ENCODE measurements at places on chromosomes 7 and 10.

DNA sequence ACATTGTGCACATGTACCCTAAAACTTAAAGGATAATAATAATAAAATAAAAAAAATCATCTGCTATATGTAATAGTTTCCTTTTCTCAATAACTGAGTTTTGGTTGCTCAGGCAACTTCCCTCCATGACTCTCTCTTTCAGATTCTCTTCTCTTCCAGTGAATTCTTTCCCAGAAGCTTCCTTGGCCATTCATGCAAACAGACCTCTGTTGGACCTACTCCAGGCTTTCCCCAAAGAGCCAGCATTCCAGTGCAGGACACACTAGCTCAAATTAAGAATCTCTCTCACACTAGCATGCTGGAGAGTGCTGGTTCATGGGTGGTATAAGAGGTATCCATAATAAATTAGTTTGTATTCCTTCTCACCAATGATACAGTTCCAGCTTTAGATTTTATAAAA, 31.0 kb upstream of the ZEB1 start:
- no peak for DNase-seq

- DNase-seq = no peak
Observed at GRCh38 chr7:131621652-131622051, 65.2 kb upstream of the PODXL start.

DNA sequence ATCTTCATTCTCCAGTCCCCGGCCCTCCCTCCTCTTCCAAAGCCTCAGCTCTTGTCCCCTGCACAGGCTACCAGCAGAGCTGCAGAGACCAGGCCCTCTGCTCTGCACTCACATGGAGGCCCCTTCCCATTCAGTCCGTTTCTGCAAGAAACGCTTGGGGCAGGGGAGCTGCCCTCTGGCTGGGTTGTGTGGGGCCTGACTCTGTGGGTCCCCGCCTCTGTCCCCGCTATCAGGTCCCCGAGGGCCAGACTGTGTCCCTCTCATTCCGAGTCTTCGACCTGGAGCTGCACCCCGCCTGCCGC, 1.5 kb downstream of the PCOLCE start:
- DNase-seq = no peak

- DNase-seq = no peak
Observed at GRCh38 chr7:121202125-121202524, 126.7 kb upstream of the WNT16 start.

- DNase-seq = no peak
Observed at GRCh38 chr7:129115676-129116075, 28.8 kb upstream of the TSPAN33 start.

DNA sequence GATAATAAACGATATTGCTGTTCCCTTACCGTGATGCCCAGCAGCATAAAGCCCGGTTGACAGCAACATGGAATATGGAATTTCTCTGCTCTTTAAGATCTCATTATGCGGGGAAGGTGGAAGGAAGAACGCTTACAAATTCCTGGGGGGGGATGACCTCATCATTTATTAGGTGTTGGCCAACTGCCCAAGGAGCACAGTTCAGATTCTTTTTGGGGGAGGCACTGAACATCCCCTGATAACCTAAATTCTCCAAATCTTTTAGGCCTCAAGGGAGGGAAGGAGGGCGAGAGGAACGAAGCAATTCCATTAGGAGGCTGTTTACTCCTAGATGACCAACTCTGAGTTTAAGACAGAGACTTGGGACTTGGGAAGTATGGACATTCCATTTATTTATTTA, 5.2 kb upstream of the COL26A1 start:
- no peak for DNase-seq

DNA sequence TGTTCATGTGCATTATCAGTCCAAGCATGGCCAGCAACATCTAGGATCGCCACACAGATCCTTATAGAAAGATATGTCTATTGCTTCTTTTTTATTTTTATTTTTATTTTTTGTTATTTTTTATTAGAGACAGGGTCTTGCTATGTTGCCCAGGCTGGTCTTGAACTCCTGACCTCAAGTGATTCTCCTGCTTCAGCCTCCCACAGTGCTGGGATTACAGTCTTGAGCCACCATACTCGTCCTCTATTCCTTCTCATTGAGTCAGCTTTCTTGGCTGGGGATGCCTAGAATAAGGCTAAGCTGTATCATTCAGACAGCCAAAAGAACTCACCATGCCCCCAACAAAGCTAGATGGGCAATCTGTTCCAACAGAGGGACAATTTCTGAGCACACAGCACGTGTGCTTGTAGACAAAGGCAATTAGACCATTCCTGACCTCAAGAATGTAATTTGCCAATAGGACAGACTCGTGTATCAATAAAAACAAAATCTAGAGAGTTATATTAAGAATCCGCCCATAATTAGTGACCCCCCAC, 264.0 kb upstream of the NEBL start:
- no peak for DNase-seq

GRCh38 chr7:104551226-104551625, 222.8 kb downstream of the LHFPL3 start:
- DNase-seq = no peak

DNA sequence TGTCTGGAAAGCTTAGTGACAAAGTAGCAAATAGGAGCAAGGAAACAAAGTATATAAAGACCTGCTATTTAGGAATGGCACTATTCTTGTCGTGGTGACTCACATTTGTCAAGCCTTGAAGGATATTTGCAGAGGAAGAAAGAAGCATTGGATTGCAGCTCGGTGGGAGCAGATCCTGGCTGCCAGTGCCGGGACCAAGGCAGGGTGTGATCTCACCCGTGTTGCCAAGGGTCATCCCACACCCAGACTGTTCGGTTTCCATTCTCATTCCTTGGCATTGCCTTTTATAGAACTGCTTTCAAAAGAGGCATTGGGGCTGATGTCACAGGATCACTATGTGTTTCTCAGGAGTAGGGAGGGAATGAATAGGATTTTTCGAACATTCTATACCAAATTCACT, 176.2 kb downstream of the GALNT17 start:
- DNase-seq = no peak

- DNase-seq = no peak
Observed at GRCh38 chr10:86960863-86961434, 2.5 kb downstream of the SNCG start.

DNA sequence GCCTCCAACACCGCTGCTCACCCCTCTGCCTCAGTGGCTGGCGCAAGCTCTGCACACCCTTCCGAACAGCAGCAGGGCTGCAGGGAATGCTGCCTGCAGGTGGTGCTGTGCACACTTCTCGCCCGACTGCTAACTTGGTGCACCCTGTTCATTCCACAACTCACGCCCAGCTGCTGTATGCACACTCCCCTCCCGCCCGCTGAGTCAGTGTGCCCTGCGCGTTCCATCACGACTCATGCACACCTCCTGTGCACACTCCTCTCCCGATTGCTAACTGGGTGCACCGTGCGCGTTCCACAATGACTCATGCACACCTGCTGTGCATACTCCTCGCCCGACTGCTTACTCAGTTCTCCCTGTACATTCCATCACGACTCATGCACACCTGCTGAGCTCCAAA, 21.5 kb downstream of the ADARB2 start:
- DNase-seq = no peak

- DNase-seq = no peak
Observed at GRCh38 chr7:137920637-137921399, 74.0 kb upstream of the DGKI start.

DNA sequence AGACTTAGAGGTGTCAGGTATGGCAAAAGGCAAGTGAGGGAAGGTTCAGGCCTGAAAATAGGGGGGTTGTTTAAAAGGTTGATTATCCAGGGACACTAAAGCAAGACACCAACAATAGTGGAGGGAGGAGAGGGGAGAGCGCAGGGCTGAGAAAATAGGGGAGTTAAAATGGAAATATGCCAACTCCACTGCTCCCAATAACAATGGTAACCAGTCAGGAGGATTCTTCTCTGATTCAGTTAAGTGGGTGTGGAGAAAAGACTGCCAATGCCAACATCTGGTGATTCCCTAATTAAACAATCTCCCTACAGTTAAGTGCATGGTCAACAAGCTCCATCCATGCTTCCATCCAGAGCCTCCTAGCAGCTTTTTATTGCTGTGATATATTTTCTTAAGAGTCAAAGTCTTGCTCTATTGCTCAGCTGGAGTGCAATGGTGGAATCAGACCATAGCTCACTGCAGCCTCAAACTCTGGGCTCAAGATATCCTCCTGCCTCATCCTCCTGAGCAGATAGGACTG, 183.3 kb downstream of the JAZF1 start:
- DNase-seq = no peak

GRCh38 chr10:131852823-131853609, 47.8 kb upstream of the PPP2R2D start:
- no peak for DNase-seq

- no peak for DNase-seq
Observed at GRCh38 chr7:39674406-39674805, 51.0 kb downstream of the RALA start.

GRCh38 chr7:20783125-20783699, 3.5 kb downstream of the SP8 start:
- no peak for DNase-seq

GRCh38 chr7:55501611-55502010, 70.7 kb downstream of the VOPP1 start:
- no peak for DNase-seq

GRCh38 chr10:132270256-132270655, 37.5 kb downstream of the STK32C start:
- DNase-seq = no peak

DNA sequence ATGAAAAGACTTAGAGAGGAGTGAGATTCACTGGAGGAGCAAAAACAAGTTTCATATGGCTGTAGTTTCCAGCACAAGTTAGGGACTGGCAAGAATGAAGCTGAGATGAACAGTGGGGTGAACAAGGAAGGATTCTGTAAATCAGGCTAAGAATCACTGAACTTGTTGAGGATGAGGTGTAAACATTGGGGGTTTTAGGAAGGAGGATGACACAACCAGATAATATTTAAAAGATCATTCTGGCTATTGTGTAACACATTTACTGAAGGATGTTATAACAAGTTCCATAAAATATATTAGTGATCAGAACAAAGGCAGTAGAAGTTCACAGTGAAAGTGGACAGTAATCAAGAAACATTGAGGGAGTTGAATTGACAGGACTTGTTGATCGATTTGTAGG, 68.9 kb downstream of the CD36 start:
- no peak for DNase-seq

GRCh38 chr10:110918269-110918642, 724 bp downstream of the BBIP1 start:
- DNase-seq = peak; percentile 89

DNA sequence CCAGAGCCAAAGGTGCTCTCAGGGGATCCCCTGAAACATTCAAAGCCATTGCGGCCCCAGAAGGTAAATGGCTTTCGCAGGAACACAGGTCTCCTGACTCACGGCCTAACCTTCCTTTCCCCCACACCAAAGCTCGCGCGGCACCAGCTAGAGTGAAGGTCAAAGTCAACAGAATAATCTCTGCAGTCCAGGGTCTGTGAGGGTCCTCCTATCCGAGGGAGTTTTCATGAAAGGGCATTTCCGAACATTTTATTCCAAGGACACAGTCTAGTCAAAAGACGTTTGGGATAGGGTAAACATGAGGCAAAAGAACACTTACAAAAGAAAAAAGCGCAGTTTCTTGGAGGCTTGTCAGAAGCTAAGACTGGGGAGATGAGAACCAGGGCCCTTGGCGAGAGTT, 559 bp upstream of the STEAP2 start:
- peak; percentile 25 for DNase-seq

DNA sequence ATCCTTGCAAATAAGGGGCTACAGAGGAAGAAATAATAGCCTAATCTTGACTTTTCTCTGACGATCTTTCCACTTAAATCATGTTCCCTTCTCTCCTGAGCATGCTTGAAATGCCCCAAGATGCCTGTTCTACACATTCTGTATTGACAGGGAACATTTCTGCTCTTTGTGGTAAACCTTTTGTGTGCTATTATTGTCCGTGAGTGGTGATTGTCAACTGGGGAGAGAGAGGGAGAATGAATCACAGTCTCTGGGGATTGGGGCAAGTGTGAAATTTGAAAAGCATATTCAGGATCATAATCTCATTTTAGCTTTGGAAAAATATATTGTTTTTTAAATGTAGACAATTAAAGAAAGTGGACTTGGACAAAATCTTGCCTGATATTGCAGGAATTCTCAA, 20.6 kb downstream of the UBTD1 start:
- DNase-seq = no peak

GRCh38 chr7:140670343-140670935, 2.3 kb upstream of the ADCK2 start:
- DNase-seq = no peak

- no peak for DNase-seq
Observed at GRCh38 chr10:103761075-103761920, 94.1 kb downstream of the SH3PXD2A start.

DNA sequence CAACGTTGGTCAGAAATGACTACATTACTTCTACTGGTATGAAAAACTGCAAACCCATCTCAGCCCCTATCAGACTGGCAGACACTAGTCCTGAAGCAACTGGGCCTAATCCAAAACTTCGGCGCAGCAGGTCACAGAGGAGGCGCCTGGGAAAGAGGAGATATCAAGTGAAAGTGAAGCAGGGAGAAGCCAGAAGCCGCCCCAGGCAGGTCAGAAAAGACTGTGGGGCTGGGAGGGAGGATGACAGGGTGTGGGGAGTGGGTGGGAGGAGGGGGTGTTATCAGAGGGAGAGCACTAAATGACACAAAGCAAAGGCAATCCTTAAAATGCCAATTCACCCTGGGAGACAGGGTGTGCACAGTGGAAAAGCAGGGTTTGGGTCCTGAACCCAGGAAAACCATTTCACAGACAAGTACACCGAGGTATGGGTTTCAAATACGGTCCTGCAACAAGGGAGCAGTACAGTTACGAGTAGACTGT, 731 bp downstream of the CHCHD3 start:
- DNase-seq = no peak

- no peak for DNase-seq
Observed at GRCh38 chr7:32250471-32251260, 180.5 kb upstream of the PDE1C start.

DNA sequence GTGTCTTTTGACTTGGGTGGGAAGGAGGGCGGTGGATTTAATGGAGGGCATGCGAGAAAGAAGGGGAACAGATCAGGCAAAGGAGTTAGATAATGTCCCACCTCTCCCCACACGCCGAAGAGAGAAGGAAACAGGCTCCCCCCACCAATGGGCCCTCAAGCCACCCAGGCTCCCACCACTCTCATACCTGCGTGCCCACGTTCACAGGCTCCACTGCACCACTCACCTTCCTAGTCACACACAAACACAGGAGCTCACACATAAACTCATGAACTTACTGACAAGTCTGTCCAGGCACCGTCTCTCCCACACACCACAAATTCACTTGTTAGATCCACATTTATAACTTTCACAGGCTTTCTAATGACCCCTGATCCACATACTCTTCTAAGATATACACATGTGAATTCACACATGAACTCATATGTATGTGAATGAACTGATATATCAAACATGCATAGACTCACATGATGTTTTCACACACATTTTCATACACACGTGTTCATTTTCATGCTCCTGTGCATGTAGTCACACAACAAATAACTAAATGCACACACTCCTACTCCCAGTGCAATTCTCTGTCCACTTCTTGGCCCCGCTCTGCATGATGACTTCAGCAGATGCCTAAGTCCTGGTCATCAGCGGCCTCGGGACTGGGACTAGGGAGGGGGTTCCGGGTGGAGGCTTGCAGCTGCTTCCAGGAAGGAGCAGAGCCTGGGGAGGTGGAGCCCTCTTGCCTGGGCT, 1.5 kb downstream of the LZTS2 start:
- DNase-seq = no peak

- DNase-seq = no peak
Observed at GRCh38 chr10:48946891-48947500, 7.4 kb upstream of the LRRC18 start.

All from right renal pelvis (tissue), 4 donors.